ENCODE measurements at places on chromosomes 2 and 18.
A peak's percentile ranks its signal among the peaks of the same experiment; 100 is the strongest.

- H3K27ac ChIP-seq = no peak overlapping the region
- no peaks in the 10 kb centered on the region for H3K27me3 ChIP-seq
- no peak overlapping the region for H3K4me3 ChIP-seq
- no peaks in the 10 kb centered on the region for H3K36me3 ChIP-seq
Measured at GRCh38 chr2:25029183-25029554, 12.7 kb upstream of the EFR3B start.

- peak; percentile 37 for DNase-seq
- no peaks in the 10 kb centered on the region for H3K4me1 ChIP-seq
- H3K27me3 ChIP-seq = no peaks in the 10 kb centered on the region
Measured at GRCh38 chr2:106039634-106040315, 154.3 kb downstream of the UXS1 start.

DNA sequence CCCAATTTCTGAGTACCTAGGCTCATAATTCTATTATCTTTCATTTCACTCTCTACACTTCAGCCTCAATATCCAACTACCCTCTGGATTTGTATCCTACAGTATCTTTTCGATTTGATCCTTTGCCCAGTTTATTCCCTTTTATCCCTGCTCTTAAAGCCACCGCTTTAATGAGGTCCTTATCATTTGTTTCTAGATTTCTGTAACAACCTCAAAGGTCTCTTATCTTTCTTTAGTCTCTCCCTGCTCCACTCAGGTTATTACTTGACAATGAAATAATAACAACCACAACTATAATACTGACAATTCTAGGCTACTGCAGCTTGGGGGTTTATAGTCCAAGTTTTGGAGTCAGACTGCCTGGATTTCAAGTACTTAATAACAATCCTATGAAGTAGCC lies 25.9 kb upstream of the ASNSD1 start:
- no peaks in the 10 kb centered on the region for H3K36me3 ChIP-seq
- H3K27ac ChIP-seq = no peak overlapping the region
- DNase-seq = no peak
- peaks cover 5% of the 10 kb centered on the region for H3K4me1 ChIP-seq

GRCh38 chr18:8356001-8356400 lies 253.2 kb upstream of the RAB12 start:
- H3K27ac ChIP-seq = no peak overlapping the region
- no peak for DNase-seq
- H3K4me1 ChIP-seq = no peaks in the 10 kb centered on the region
- no peak overlapping the region for H3K4me3 ChIP-seq
- H3K36me3 ChIP-seq = peaks cover 6% of the 10 kb centered on the region
- no peaks in the 10 kb centered on the region for H3K27me3 ChIP-seq

- DNase-seq = no peak
- no peaks in the 10 kb centered on the region for H3K4me1 ChIP-seq
- no peak overlapping the region for H3K4me3 ChIP-seq
- no peaks in the 10 kb centered on the region for H3K36me3 ChIP-seq
- no peak overlapping the region for H3K27ac ChIP-seq
Measured at GRCh38 chr2:140154706-140155105, 1374.5 kb upstream of the NXPH2 start.

DNA sequence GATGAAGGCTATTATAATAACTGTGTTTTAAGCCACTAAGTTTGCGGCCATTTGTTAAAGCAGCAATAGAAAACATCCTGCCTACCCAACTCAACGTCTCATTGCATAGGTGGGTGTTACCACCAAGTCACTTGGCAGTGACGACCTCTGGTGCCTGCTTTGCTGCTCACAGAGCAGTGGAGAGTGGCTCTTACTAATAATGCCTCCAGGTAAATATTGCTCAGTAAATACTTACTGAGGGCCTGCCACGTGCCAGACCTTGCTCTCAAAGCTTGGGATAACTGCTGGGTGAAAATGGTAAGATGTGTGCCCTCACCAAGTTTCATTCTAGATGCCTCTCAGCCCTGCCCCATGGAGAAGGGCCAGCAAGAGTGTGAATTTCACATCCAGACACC lies 27.7 kb downstream of the ITGA6 start:
- no peak overlapping the region for H3K27ac ChIP-seq
- no peak for DNase-seq
- peaks cover 9% of the 10 kb centered on the region for H3K4me1 ChIP-seq
- no peaks in the 10 kb centered on the region for H3K36me3 ChIP-seq
- H3K27me3 ChIP-seq = no peaks in the 10 kb centered on the region
- H3K4me3 ChIP-seq = no peak overlapping the region

Measured in tibial artery (tissue), 4 donors.